ENCODE measurements at places on chromosomes 7 and 10.

GRCh38 chr10:29268011-29268410 is 20.9 kb upstream of the LYZL1 start:
- no peak for DNase-seq

DNA sequence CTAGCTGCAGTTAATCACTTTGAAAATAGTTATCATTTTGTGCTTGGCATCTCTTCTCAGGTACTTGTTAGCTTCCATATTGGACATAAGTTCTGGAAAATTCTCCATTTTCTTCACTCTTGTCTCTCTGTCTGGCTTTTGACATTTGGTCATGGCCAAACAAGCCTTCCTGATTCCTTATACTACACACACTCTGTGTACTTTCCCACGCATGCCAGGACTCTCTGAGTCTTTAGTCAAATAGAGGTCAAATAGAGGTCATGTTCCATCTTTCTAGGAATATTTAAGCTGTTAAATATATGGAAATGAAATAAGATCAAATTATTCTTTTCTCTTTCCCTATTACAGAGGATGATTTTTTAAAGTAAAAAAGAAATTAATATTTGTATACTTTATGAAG is 235.5 kb upstream of the PLXDC2 start:
- DNase-seq: no peak

DNA sequence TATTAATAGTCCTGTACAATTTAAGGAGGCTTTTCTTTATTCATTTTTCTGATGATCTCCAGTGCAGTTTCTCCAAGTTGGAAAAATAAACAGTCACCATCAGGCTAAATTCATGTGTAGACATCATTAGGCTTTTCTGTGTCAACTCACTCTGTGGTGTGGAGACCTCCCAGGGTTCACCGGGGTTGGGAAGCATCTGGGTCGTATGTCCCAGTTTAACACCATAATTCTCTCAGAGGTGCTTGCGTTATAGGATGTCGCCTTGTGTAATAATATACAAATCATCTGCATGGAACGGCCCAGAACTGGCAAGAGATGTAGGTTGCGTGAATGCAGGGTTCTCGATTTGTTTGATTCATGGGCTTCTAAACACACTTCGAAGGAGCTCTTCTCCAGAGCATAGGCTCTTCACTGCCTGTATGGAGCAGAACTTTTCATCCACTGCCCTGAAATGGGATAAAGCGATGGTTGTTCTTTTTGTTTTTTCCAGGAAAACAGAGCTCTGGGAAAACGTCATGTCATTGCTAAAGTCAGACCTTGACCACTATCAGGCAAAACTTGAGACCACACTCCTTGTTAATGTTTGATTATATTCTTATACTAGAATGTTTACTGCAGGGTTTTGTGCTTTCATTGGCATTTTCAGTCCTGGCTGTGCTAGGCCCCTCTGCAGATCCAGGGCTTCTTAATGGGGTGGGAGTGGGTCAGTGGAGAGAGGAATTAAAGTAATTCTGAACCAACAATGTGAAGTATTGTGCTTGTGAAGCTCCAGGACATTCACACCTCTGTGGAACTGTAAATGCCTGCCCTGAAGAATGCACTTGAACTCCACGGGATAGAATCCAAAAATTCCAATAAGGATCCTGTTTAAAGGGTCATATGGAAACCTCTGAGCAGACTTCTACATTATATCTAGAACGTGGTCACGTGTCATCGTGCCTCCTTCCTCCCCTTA is 172.8 kb downstream of the TRIL start:
- no peak for DNase-seq

GRCh38 chr7:100804681-100805431 is 22.5 kb downstream of the EPHB4 start:
- no peak for DNase-seq

DNA sequence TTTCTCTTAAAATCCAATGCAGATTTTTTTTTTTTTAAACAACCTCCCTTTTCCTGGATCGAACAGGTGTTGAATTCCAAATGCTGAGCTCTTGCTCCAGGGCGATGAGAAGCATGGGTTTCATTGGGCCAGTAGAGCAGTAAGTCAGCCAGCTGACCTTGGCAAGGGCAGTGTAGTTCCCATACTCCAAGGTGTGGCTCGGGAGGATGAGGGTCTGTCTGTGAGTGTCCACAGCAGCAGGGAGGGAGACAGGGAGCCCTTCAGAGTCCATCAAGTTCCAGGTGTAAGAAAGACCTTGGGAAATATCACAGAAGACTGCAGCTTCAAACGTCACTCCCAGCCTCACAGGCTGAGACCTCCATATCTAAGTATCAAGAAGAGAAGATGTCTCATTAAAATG is 50.4 kb downstream of the PKD1L1 start:
- no peak for DNase-seq

GRCh38 chr7:36777855-36778254 is 53.6 kb upstream of the AOAH start:
- no peak for DNase-seq
